ENCODE measurements at places on chromosomes 7 and 10.

DNA sequence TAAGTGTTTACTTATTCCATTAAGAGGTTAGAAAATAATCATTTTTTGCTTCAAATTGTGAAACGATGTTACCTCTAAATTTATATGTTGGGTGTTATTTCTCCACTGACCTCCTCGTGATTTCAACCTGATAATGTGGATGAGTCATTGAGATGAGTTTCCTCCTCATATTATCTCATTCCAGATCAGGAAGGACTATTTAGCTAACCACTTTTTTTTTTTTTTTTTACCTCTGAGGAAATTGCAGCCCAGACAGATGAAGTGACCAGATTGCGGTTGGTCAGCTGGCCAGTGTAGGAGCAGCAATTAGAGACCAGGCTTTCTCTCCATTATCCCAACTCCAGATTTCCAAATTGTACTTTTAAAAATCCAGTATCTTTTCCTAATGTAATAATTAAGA, 248.7 kb downstream of the FZD1 start:
- peak; percentile 72 for DNase-seq

- DNase-seq, result peak; percentile 47
Measured at GRCh38 chr7:15916681-15917380, 230.3 kb upstream of the MEOX2 start.

GRCh38 chr7:142835487-142835886, 19.4 kb upstream of the EPHB6 start:
- no peak for DNase-seq

DNA sequence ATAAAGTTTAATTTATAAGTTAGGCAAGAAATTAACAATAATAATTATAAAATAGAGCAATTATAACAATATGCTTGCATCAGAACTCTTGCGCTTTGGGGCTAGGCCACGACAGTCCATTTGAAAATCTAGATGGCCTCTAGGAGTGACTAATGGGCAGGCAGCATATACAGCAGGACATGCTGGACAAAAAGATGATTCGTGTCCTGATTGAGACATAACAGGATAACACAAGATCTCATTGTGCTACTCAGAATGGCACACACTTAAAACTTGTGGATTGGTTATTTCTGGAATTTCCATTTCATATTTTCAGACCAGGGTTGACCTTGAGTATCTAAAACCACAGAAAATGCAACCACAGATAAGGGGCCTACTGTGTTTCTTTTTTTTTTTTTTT, 27.5 kb downstream of the CTNNA3 start:
- DNase-seq, result no peak

- no peak for DNase-seq
Measured at GRCh38 chr10:103802081-103802480, 53.3 kb downstream of the SH3PXD2A start.

DNA sequence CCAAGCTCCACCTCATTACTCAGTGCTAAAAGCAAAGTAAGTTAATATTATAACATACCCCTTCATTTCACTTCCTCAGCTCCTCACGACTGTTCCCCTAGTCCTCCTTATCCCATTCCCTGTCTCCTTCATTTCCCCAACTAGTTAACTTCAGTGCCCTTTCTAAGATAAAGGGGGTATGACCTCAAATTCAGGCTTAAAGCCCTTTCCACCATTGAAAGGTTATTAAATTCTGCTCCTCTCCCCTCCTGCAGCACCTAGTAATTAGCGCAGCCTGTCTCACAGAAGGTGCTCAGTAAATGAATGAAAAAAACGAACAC, 1.0 kb downstream of the CRPPA start:
- DNase-seq, result no peak

- DNase-seq, result no peak
Measured at GRCh38 chr10:93059975-93060886, at the start of gene CYP26C1. Gene CYP26C1, plus strand, starts transcription at chr10:93060798. Its CDS starts 466 bp downstream, at chr10:93061264.

- peak; percentile 13 for DNase-seq
Measured at GRCh38 chr7:38448054-38448453, 174.6 kb upstream of the TARP start.

GRCh38 chr7:151256410-151257045, 8.0 kb upstream of the SMARCD3 start:
- DNase-seq, result no peak
